ENCODE measurements at places on chromosomes 7 and 10. TPM values are rescaled to one million over a fixed set of nuclear protein-coding genes. Genes with fewer than 3 reads are reported as not detected.
A peak's percentile ranks its signal among the peaks of the same experiment; 100 is the strongest.

Gene VPS37D
- 5.0 TPM for total RNA-seq

Gene ASAH2
- total RNA-seq: 1.1 TPM

Gene ACHE
- 1.5 TPM for total RNA-seq

GRCh38 chr10:70675496-70676161 is 3.3 kb downstream of the ADAMTS14 start:
- DNase-seq: no peak

GRCh38 chr7:112508404-112508803 is 27.6 kb downstream of the LSMEM1 start:
- no peak for DNase-seq

- no peak for DNase-seq
These were observed 136.9 kb downstream of the KCNMA1 start for GRCh38 chr10:77500754-77501151.

Gene MYO1G
- 0.05 TPM for total RNA-seq

GRCh38 chr7:129126314-129126713 is 18.2 kb upstream of the TSPAN33 start:
- no peak for DNase-seq

Gene GPRIN2
- total RNA-seq: 2.5 TPM

Gene PLXNA4
- 56.2 TPM for total RNA-seq

GRCh38 chr7:29189743-29190201 is 4.8 kb upstream of the CHN2 start:
- DNase-seq: no peak

Gene CPA1
- total RNA-seq: not detected

DNA sequence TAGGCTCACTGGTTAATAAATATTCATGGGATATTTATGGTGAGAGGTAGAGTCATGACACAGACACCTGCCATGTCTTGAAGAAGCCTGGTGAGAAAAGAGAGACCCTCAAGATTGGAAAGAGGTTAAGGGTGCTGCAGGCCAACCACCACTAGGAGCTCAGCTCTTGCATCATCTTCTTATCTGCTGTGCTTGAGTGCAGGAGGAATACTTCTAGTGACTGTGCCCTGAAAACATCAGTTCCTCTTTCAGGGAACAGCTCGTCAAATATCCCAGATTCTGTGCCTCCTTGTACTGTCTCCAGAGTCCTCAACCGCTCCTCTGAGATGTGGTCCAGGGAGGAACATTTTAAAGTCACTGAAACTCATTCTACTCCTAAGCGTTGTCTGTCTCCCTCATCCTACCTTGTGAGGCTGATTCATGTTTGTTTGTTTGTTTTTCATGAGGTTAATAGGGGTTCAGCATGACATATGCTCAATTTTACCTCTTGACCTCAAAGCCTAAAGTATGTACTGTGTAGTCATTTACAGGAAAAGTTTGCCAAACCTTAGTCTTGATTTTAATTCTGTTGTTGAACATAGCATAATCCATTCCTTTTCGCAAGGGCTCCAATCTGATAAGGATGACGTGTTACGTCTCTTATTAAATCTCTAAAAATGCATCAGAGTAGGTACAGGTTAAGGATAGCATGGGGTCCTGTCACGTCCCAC is 293.1 kb downstream of the C7orf25 start:
- DNase-seq: no peak

DNA sequence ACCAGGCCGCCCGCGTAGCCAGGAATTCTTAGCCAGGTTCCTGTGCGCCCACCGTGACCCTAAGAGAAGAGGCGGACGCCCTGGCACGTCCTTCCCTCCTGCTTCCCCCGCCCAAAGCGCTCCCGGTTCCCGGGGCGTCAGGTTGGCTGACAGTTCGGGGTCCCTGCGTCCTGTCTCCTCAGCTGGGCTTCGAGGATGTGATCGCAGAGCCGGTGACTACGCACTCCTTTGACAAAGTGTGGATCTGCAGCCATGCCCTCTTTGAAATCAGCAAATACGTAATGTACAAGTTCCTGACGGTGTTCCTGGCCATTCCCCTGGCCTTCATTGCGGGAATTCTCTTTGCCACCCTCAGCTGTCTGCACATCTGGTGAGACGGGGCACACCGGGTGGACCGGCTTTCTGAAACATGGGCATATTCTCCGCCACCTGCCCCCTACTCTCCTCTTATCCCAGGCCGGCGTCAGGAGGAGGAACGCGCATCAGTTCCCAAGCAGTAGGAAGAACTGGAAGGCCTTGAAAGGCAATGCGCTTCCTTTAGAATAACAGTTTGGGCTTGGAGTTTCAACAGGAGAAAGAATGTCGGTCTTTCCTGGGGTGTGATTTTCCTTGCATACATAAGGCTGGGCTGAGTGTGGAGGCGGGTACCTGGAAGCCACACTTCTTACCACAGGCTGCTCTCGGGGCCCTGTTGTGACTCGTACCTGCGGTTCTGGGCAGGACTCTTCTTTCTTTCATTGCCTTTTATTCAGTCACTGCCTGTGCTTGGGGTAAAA is 728 bp downstream of the CAV2 start:
- DNase-seq: no peak

Gene VWA2
- not detected for total RNA-seq

DNA sequence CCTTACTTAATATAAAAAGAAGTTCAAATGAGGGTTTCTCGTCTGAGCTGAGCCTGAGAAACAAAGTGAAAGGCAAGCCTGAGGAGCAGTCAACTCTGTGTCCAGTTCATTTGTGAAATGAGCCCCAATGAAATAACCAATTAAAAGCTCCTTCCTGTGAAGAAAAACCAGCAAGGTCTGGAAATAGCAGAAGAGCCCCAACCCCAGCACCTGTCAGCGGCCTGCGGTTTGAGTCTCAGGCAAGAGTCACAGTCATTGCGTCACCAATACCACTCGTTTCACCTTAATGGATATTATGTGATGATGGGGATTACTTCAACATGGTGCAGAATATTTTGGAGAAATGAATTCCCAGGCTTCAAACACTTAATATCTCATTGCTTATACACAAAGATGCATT is 211.3 kb upstream of the DPP6 start:
- no peak for DNase-seq

DNA sequence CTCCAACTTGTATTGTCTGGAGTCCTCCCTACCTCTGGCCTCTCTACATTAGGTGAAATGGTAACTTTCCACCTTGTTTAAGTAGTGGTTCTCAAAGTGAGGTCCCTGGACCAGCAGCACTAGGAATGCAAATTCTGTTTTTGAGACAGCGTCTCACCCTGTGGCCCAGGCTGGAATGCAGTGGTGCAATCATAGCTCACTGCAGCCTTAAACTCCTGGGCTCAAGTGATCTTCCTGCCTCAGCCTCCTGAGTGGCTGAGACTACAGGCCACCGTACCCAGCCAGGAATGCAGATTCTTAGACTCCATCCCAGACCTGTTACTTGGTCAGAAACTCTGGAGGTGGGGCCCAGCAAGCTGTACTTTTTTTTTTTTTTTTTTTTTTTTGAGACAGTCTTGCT is 6.8 kb upstream of the TBL2 start:
- DNase-seq: no peak

Gene EGFR
- 56.2 TPM for total RNA-seq

- no peak for DNase-seq
These were observed 9.6 kb downstream of the TMEM184A start for GRCh38 chr7:1546274-1546908.

- no peak for DNase-seq
These were observed 34.9 kb downstream of the CALML3 start for GRCh38 chr10:5559642-5560141.

Gene ARMC10
- total RNA-seq: 29.3 TPM

- no peak for DNase-seq
These were observed 70.3 kb upstream of the NMT2 start for GRCh38 chr10:15238555-15239335.

DNA sequence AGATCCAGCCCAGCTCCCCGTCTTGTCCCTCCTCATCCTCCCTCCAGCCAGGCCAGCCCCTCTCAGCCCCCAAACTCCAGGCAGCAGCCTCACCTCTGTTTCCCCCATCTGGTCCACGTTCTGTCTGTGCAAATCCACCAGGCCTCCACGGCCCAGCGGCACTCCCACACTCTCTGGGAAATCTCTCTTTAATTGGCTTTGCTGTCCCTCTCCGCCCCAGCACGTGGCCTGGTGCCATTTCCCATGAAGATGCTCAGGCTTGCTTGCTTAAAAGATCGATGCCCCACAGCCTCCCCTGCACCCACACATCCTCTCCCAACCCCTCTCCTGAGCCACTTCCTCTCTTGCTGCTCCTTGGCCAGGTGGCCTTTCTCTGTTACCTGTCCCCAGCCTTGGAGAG is 39.3 kb downstream of the PRF1 start:
- DNase-seq: no peak

GRCh38 chr7:37483627-37484026 is 35.0 kb upstream of the ELMO1 start:
- no peak for DNase-seq

- DNase-seq: no peak
These were observed 14.5 kb downstream of the GPRIN2 start for GRCh38 chr10:46541735-46542566.

- DNase-seq: peak; percentile 86
These were observed 561 bp downstream of the SHTN1 start for GRCh38 chr10:117004227-117005025.

Gene MYL7
- not detected for total RNA-seq

GRCh38 chr10:14519785-14520184 is 189.1 kb upstream of the FRMD4A start:
- DNase-seq: no peak

- no peak for DNase-seq
These were observed 36.2 kb upstream of the OGDHL start for GRCh38 chr10:49798275-49798674.

Gene CCL26
- total RNA-seq: not detected

Gene CPN1
- not detected for total RNA-seq

Gene TFPI2
- 58.7 TPM for total RNA-seq

Gene TAS2R3
- total RNA-seq: 1.6 TPM

Gene NUTM2E
- total RNA-seq: 0.89 TPM

- peak; percentile 85 for DNase-seq
These were observed 161.0 kb downstream of the TEX36 start for GRCh38 chr10:125521721-125522680.

GRCh38 chr7:92769394-92769699 is 67.0 kb downstream of the CDK6 start:
- DNase-seq: no peak

- DNase-seq: no peak
These were observed 611.1 kb upstream of the COBL start for GRCh38 chr7:51927738-51928137.

DNA sequence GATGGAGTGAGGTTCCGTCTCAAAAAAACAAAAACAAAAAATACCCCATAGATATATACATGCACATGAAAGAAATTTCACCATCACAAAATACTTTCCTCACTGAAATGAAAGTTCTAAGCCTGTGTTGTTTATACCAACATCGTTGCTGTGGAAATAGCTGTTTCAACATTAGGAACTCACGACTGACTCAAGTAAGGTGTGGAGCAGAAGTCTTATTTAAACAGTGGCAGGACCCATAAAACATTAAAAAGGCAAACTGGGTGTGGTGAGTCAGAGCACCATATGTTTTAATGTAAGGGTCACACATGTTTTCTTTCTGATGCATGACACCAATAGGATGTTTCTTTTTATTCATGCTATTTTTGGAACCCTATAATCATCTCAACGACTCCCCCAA is 48.3 kb downstream of the BAIAP2L1 start:
- no peak for DNase-seq

DNA sequence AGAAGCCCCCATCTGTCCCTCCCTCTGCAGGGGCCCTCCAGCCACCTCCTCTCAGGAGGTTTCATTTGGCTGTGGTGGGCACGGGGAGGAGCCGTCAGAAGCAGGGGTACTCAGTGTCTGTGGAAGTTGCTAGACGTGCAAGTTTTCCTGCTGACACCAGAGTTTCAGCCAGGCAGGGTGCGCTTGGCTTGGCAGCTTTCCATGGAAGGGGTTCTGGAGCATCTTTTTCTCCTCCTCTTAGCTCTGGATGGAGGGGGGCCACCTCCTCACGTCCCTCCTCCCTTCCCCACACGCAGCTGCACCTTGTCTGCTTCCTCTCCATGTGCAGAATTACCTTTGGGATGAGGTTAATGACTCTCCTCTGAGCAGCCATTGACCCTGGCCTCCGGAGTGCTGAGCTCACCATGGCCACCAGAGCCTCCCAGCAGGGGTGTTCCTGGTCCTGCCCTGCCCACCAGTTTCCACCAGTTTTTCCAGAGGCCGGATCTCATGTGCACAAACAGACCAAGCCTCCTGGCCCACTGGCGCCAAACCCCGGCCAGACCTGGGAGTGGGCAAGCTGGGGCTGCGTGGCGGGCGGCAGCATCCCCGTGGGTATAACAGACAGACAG is 579.8 kb upstream of the FOXK1 start:
- DNase-seq: no peak

Data from osteocyte (in vitro differentiated cells).